AG08396 (cell line): ENCODE measurements at places on chromosomes 7 and 10.

DNA sequence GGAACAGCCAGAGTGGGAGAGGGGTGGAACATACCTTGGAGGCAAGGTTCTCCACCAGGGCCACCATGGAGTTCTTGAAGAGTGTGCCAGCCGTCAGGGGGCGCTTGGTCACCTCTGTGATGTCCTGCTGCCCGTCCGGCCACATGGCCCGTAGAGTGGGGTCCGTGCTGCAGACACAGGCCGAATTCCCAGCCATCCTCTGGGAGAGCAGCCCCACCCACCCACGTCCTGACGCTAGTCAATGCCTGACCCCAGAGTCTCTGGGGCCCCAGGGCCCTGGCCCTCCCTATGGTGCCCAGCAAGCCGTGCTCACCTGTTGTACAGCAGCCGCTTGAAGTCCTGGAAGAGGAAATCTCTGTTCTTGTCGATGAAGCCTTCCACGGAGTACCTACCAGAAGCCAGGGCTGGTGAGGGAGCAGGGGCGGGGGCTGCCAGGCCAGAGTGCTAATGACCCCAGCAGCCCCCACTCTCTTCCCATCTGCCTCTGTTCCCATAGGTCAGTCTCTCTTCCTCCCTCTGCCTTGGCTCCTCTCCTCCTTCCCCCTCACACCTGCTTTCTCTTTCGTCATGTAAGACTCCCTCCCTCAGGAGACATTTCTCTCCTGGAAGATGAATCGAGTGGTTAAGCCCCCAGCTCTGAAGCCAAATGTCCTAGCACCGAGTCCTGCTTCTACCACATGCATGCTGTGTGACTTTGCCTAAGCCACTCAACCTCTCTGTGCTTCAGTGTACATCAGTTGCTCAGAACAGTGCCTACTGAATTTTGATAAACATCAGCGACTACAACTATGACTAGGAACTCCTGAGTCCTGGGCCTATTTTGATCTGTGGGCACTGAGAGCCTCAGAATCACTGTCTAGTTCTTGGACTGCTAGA lies 11.0 kb downstream of the MYO1G start:
- DNase-seq, result peak; percentile 58

GRCh38 chr10:97940534-97940933 lies 89.9 kb downstream of the CRTAC1 start:
- no peak for DNase-seq

- no peak for DNase-seq
Observed at GRCh38 chr7:154568346-154568745, 434.6 kb downstream of the PAXIP1 start.

DNA sequence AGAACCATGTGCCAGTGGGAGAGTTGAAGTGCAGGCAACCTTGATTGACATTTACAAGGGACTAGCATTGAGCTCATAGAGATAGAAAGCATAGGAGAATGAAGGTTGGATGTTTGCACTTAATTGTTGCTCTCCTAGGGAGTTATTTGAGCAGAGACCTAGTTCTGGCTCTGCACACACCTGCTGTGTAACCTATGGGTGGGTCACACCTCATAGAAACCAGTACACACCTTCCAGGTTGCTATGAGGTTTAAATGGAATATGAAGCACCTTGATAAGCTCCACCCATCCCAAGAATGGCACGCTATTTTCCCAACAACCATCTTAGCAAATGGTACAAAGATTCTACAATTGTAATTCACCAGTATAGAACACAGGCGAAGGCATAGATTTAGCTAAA lies 86.2 kb upstream of the AOAH start:
- DNase-seq, result no peak

DNA sequence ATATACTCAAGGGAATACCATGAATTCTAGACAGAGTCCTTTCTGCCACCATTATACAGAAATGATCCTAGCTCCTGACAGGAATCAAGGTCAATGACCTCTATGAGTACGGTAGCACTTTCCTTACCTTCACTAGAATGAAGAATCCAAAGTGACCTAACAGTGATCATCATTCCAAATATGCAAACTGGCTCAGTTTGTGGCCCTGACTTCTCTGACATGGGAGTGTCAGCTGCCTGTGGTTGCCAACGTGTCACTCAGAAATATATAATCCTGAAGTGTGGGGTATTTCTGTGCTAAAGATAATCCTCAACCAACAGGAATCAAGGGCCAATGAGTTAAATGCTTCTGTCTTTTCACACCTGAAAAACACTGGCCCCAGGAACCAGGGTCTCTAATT lies 45.7 kb downstream of the COPG2 start:
- DNase-seq, result no peak

DNA sequence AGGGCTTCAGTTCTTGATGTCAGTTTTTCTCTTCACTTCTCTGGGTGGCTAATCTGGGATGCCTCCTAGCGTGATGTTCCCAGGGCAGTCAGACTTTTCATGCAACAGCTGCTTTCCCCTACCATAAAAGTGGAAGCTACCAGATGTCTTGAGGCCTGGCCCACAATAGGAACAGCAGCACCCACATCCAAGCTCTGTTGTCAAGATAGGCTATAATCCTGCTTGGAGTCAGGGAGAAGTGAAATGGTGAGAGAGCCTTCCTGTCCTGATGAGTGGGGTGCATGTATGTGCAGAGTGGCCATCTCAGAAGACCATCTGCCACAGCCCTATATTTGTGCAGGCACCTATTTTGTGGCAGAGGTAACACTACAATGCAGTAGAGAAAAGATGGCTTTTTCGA lies 108.0 kb downstream of the HTR5A start:
- no peak for DNase-seq

- DNase-seq, result no peak
Observed at GRCh38 chr10:5933909-5934546, 43.3 kb downstream of the IL15RA start.

- DNase-seq, result no peak
Observed at GRCh38 chr7:83429493-83429892, 219.4 kb downstream of the SEMA3E start.

DNA sequence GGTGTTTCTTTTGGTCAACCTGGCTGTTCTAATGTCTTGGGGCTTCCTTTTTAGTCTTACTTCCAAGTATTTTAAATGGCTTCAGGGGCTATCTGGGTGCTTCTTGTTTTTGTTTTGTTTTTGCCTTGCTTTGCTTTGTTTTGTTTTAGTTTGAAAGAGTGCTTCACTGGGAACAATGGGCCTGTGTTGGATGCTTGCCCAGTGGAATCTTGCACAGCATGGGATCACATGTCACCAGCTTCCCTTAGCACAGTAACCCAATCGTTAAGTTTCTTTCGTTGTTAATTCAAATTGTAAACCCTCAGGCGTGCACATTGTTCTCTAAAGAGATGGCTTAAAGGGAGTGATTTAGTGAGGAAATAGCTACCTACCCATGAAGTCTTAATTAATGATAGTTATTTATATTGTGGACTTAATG lies 8.9 kb downstream of the COL17A1 start:
- DNase-seq, result no peak

DNA sequence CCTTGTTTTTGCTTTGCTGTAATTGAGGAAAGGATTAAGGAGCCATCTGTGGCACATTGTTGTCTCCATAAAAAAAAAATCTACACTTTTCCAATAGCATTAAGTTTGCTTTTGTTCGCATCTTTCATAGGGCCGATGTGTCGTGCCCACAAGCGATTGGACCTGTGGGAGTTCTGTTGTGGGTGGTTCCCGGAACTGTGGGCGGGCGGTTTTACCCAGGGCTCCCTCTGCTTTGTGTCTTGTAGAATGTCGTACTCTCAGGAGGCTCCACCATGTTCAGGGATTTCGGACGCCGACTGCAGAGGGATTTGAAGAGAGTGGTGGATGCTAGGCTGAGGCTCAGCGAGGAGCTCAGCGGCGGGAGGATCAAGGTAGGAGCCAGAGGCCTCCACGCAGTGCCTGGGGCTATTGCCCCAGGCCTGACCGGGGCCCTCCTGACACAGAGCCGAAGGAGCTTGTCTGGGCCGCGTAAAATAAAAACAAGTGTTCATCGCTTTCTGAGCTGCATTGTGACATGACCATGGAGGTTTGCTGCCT lies 92.4 kb downstream of the ACTR3B start:
- DNase-seq, result no peak

DNA sequence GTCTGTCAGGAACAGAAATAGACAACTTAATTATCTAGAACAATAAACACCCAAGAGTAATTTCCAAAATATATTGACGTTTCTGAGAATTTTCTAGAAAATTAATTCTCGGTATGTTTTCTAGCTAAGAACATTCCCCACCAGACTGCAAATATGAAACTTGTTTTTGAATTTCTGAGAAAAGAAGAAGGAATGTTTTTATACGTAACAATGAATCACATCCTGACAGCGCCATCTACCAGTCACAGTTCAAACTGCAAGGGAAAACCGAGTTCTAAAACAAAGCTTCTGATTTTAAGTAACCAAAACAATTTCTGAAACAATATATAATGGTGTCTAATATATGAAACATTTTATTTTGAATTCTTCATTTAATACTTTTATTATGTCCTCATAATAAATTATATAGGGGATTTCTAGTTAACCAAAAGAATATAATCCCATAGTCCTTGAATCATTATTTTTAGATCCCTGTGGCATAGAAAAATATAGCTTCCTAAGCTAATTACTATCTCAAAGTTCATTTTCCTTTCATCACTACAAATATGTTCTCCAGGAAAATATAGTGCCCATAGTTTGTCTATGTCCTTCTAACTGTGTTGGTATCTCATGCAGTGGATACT lies 34.5 kb upstream of the MEOX2 start:
- peak; percentile 5 for DNase-seq

GRCh38 chr10:111035542-111035941 lies 41.3 kb upstream of the ADRA2A start:
- DNase-seq, result no peak

- DNase-seq, result no peak
Observed at GRCh38 chr10:93874309-93875031, 19.3 kb upstream of the SLC35G1 start.

DNA sequence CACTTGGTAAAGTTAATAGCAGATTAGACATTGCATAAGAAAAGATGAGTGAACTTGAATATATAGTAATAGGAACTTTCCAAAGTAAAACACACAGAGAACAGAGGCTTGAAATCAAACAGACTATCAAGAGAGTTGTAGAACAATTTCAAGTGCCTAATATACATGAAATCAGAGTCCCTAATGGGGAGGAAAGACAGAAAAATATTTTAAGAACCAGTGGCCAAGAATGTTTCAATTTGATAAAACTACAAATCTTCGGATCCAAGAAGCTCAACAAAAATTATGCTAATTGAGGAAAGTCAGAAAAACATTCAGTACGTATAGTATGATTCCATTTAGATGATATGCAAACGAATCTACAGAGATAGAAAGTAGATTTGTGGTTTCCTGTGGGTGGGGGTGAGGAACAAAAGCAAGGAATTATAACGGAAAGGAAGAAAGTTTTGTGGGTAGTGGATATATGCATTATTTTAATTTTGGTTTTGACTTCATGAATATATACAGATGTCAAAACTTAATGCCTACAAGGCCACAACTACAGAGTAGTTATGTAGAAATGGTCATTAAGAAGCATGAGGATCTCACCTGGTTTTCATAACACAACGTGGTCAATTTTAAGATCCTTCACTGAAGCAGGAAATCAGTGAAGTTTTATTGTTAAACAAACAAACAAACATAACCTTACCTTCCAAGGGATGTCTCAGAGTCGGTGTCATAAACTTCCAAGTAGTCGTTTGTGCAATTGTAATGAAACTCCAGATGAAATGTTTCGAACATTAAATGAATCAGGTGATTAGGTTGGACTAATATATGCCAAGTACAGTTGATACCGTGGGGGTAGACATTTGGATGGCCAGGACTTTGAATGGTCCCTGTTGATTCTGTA lies 62.0 kb downstream of the CUBN start:
- DNase-seq, result no peak

- no peak for DNase-seq
Observed at GRCh38 chr10:122692744-122693143, 6.9 kb downstream of the C10orf120 start.

DNA sequence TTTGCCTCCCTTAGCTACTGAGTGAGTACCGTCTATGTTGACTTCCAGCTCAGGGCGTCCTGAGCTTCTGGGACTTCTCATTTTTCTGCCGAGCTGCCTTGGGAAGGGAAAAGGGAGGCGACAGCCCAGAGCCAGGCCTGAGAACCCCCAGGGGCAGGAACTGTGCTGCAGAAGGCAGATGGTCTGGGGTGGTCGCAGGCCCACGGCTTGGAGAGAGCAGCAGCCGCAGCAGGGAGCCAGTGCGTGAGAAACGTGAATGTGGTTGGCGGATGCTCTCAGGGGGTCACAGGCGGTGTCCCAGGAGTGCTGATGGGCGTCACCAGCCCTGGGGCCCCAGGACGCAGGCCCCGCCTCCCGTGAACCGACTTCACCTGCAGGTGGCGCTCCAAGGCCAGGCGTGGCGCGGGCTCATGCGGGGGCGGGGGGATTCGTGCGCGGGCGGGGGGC lies 9.2 kb upstream of the PWWP2B start:
- peak; percentile 94 for DNase-seq

DNA sequence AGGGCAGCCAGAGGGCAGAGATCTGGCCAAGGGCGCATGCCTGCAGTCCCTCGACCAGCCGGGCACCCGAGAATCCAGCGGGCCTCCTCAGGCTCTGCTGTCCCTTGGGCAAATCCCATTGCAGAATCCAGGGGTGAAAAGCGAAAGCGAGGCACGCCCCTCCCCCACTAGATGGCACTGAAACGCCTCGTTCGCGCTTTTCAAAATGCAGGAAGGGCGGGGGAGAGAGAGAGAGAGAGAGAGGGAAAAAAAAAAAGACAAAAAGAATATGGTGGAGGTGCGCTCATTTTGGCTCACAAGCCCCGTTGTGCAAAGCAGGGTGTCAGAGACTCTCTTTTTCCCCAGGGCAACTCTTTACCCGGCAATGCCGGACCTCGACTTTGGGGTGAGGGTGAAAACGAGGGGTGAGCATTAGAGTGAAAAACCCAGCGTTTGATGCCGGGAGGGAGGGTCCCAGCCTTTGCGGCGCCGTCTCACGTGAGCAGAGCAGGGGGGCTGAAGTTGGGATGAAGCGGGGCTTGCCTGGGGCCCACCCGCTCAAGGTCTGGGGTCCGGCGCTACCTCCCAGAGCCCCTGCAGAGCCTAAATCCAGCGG lies 2.5 kb upstream of the TMEM178B start:
- DNase-seq, result peak; percentile 29

- no peak for DNase-seq
Observed at GRCh38 chr10:47346581-47347302, 1.4 kb upstream of the RBP3 start.

GRCh38 chr10:103560886-103561285 lies 67.4 kb downstream of the NEURL1 start:
- DNase-seq, result no peak

DNA sequence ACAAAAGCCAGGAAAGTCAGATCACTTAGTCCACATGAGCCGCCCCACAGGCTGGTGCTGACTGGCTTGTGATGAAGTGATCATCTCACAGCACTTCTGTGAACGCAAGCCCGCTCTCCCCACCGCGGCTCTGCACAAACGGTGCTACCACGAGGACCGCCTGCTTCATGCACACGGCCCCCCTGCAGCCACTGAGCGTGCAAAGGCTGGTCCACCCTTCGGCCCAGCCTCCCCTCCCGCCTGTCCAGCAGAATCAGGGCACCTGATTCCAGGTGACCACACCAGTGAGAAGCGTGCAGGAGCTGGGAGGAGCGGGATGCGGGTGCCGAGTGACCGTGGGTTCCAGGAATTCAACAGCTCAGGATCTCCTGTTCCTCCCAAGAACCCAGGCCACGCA lies 32.2 kb downstream of the MAD1L1 start:
- no peak for DNase-seq
